Lower lobe of right lung (tissue), 2 donors: ENCODE measurements at places on chromosomes 13 and 19. TPM values are rescaled to one million over a fixed set of nuclear protein-coding genes. Genes with fewer than 3 reads are reported as not detected.

GRCh38 chr13:111051041-111051725, 63.9 kb upstream of the ARHGEF7 start:
- no peaks in the 10 kb centered on the region for H3K27me3 ChIP-seq
- no peak for DNase-seq
- H3K36me3 ChIP-seq = no peaks in the 10 kb centered on the region
- H3K4me1 ChIP-seq = peaks cover 7% of the 10 kb centered on the region
- H3K27ac ChIP-seq = no peak overlapping the region

The CD37 gene
- total RNA-seq = 175 TPM

The LILRB1 gene
- 43.3 TPM for total RNA-seq

DNA sequence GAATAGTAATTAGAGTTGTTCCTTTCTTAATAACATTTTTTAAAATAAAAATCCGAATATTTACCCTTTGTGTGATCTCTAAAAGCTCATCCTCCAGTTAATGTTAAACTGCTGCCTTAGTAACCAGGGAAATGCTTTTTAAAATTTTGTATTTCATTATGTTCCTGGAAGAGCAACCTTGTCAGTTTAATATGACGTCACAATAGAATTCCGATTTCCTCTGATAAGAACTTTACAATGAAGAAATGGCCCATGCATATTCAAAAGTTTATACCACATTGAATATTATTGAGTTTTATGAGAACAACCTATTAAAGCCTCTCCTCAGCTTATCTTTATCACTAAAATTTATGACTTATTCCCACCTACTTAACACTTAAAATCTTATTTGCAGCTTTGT, 1566.6 kb downstream of the EFNB2 start:
- no peaks in the 10 kb centered on the region for H3K4me1 ChIP-seq
- no peaks in the 10 kb centered on the region for H3K27me3 ChIP-seq
- H3K36me3 ChIP-seq = no peaks in the 10 kb centered on the region
- no peak for DNase-seq

The WASF3 gene
- total RNA-seq = 15.4 TPM

The ABCA7 gene
- total RNA-seq = 53.3 TPM

- no peak for DNase-seq
- H3K4me1 ChIP-seq = peaks cover 34% of the 10 kb centered on the region
- H3K27ac ChIP-seq = no peak overlapping the region
- no peak overlapping the region for H3K4me3 ChIP-seq
- peaks cover 82% of the 10 kb centered on the region for H3K36me3 ChIP-seq
These were observed 4.4 kb downstream of the FTL start for GRCh38 chr19:48969276-48970138.

The LYL1 gene
- 27.2 TPM for total RNA-seq

GRCh38 chr13:75643693-75644092, 7.6 kb downstream of the LMO7 start:
- no peak overlapping the region for H3K4me3 ChIP-seq
- DNase-seq = no peak

The SPRY2 gene
- 44.6 TPM for total RNA-seq

The NKG7 gene
- total RNA-seq = 31.7 TPM

- no peaks in the 10 kb centered on the region for H3K4me1 ChIP-seq
- DNase-seq = no peak
- H3K4me3 ChIP-seq = no peak overlapping the region
- no peak overlapping the region for H3K27ac ChIP-seq
- no peaks in the 10 kb centered on the region for H3K36me3 ChIP-seq
These were observed 107.7 kb upstream of the UQCRFS1 start for GRCh38 chr19:29320618-29321017.

DNA sequence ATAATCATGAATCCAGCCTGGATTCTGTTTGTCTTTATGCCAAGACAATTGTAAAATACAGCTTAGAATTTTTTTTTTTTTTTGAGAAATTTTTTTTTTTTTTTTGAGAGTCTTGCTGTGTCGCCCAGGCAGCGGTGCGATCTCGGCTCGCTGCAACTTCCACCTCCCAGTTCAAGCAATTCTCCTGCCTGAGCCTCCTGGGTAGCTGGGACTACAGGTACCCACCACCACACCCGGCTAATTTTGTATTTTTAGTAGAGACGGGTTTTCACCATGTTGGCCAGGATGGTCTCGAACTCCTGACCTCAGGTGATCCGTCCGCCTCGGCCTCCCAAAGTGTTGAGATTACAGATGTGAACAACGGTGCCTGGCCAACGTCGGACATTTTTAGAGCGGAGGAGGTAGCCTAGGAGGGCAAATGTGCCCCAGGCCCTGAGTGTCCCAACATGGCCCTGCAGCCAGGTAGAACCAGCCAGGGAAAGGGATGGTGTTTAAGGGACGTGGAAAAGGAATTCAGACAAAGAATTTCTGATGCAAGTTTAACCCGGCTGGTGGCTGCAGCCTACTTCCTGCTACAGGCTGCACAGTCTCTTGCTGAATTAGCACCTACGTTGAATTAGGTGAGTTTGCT, 89.8 kb downstream of the GNG7 start:
- no peaks in the 10 kb centered on the region for H3K36me3 ChIP-seq
- DNase-seq = peak; percentile 32
- no peak overlapping the region for H3K4me3 ChIP-seq
- H3K27ac ChIP-seq = no peak overlapping the region
- no peaks in the 10 kb centered on the region for H3K27me3 ChIP-seq

The SHD gene
- total RNA-seq = not detected

DNA sequence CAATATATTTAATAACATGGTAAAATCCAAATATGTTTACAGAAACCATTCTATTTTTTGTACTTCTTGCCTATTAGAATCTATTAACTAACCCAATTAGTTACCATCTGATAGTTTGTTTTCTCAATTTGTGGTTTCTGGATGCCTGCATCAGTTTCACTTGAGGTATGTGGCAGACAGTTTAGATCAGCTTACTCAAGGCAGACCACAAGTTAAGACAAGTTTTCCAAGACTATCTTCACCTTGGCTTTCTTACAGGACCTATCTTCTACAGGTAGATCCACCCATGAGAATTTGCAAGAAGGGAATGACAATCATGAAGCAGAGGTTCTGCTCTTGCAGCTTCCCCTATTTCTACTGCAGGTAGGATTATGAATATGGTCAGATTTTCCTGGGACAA, 458.6 kb downstream of the DACH1 start:
- no peaks in the 10 kb centered on the region for H3K27me3 ChIP-seq
- H3K4me1 ChIP-seq = no peaks in the 10 kb centered on the region
- H3K4me3 ChIP-seq = no peak overlapping the region
- no peak overlapping the region for H3K27ac ChIP-seq
- DNase-seq = no peak
- H3K36me3 ChIP-seq = no peaks in the 10 kb centered on the region

DNA sequence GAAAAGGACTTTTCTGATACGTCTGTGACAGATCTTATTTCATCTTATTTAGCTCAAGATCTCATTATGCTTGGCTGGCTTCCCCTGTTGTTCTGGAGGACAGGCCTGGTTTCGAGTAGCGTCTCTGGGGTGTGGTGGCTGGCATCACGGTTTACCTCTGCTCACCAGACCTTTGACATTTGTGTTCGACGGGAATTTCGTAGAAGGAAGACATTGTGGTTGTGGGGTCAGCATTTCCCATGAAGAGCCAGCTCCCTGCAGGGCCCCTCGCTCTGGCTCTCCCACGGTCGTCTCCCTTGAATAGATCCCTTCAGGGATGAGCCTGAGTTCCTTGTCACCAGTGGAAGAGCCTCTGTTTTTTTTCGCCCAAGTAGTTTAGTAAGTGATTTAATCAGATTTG, 78.6 kb upstream of the TEX29 start:
- no peaks in the 10 kb centered on the region for H3K4me1 ChIP-seq
- no peak for DNase-seq
- no peak overlapping the region for H3K4me3 ChIP-seq
- no peak overlapping the region for H3K27ac ChIP-seq
- no peaks in the 10 kb centered on the region for H3K27me3 ChIP-seq
- peaks cover 73% of the 10 kb centered on the region for H3K36me3 ChIP-seq

GRCh38 chr19:49718511-49718910, 27.6 kb downstream of the CPT1C start:
- peak overlapping the region; percentile 81 for H3K27ac ChIP-seq
- no peak overlapping the region for H3K4me3 ChIP-seq

The ZNF154 gene
- 2.5 TPM for total RNA-seq

DNA sequence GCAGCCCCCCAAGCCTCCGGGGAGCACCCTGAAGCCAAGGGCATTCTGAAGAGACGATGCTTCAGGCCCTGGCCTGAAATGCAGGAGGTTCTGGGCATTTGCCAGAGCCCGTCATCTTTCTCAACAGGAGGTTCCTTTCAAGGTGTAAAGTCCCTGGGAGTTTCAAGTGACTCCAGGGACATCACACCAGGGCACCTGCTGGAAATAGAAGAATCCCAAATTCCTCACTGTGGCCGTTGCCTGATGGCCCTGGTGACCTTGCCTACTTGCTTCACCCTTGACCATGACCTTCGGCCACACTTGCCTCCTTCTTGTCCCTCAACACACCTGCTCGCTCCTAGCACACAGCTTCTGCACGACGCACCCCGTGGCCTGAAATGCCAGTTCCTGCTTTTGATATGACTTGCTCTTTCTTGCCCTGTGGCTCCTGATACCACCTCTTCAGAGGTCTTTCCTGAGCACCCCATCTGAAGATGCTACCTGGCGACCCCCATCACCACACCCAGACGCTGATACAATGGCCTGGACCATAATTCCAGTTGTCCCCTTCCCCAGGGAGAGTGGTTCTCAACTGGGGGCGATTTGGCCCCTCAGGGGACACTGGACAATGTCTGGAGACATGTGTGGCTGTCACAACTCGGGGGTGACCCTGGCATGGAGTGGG, 3.5 kb downstream of the DPP9 start:
- peak; percentile 37 for DNase-seq
- H3K4me1 ChIP-seq = peaks cover 58% of the 10 kb centered on the region
- no peaks in the 10 kb centered on the region for H3K27me3 ChIP-seq

The PSPN gene
- 2.2 TPM for total RNA-seq

DNA sequence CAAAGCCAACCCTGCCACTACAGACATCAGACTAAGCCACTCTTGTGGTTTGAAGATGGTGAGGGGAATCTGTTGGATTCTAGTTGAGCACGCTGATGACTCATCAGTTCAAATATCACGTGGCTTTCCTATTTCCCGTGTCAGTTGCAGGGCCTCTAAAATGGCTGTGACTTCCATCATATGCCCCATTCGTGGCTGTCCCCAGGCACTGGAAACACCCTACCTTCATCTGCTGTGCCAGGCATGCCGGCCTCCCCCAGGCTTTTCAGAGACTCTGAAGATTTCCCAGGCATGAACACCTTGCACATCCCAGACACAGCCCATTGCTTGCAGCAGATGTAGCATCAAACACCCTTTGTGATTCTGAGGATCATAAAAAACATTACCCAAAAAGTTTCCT, 659.9 kb downstream of the UQCRFS1 start:
- H3K4me3 ChIP-seq = no peak overlapping the region
- H3K27ac ChIP-seq = no peak overlapping the region
- no peaks in the 10 kb centered on the region for H3K36me3 ChIP-seq
- no peaks in the 10 kb centered on the region for H3K4me1 ChIP-seq
- H3K27me3 ChIP-seq = no peaks in the 10 kb centered on the region

The OR10H3 gene
- total RNA-seq = not detected

GRCh38 chr19:6589711-6590257, 1.2 kb downstream of the CD70 start:
- H3K27ac ChIP-seq = no peak overlapping the region
- H3K27me3 ChIP-seq = peaks cover 85% of the 10 kb centered on the region
- peaks cover 17% of the 10 kb centered on the region for H3K4me1 ChIP-seq
- no peaks in the 10 kb centered on the region for H3K36me3 ChIP-seq

The KLK14 gene
- total RNA-seq = 0.89 TPM

- H3K27ac ChIP-seq = no peak overlapping the region
- no peak overlapping the region for H3K4me3 ChIP-seq
- H3K4me1 ChIP-seq = no peaks in the 10 kb centered on the region
- H3K36me3 ChIP-seq = no peaks in the 10 kb centered on the region
- no peak for DNase-seq
- H3K27me3 ChIP-seq = peaks cover 20% of the 10 kb centered on the region
These were observed 8.7 kb downstream of the IFNL1 start for GRCh38 chr19:39304701-39305571.

DNA sequence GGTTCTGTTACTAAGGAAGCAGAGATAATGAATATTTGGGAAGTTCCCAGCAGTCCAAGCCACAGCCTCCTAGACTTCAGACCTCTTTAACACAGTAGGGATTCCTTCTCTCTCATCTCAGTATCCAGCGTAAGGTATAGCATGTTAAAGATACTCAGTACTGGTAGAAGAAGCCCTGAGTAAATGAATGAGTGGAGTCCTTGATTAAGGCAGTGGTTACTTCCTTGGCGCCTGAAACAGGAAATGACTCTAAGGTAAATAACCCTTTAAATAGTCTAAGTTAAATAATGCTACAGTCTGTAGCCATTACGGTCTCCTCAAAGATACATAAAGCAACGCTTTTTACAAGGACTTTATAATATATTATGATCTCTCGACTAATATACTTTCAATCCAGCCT, 650.8 kb upstream of the MIR17HG start:
- DNase-seq = no peak
- no peaks in the 10 kb centered on the region for H3K36me3 ChIP-seq
- H3K27me3 ChIP-seq = no peaks in the 10 kb centered on the region
- H3K4me3 ChIP-seq = no peak overlapping the region
- no peaks in the 10 kb centered on the region for H3K4me1 ChIP-seq

GRCh38 chr19:1360126-1360817, 23.4 kb upstream of the NDUFS7 start:
- H3K4me3 ChIP-seq = peak overlapping the region; percentile 40
- DNase-seq = no peak
- no peaks in the 10 kb centered on the region for H3K27me3 ChIP-seq
- peak overlapping the region; percentile 49 for H3K27ac ChIP-seq

The THSD1 gene
- total RNA-seq = 14.9 TPM

The PIAS4 gene
- 27.6 TPM for total RNA-seq

GRCh38 chr19:11848200-11848593, 329 bp upstream of the ZNF439 start:
- no peak for DNase-seq
- H3K27ac ChIP-seq = peak overlapping the region; percentile 75
- no peaks in the 10 kb centered on the region for H3K27me3 ChIP-seq
- peak overlapping the region; percentile 78 for H3K4me3 ChIP-seq
- peaks cover 18% of the 10 kb centered on the region for H3K4me1 ChIP-seq
- H3K36me3 ChIP-seq = no peaks in the 10 kb centered on the region

GRCh38 chr13:104967836-104968630, 1567.4 kb downstream of the EFNB2 start:
- no peaks in the 10 kb centered on the region for H3K4me1 ChIP-seq
- no peaks in the 10 kb centered on the region for H3K36me3 ChIP-seq
- no peak overlapping the region for H3K27ac ChIP-seq
- DNase-seq = no peak
- no peak overlapping the region for H3K4me3 ChIP-seq

DNA sequence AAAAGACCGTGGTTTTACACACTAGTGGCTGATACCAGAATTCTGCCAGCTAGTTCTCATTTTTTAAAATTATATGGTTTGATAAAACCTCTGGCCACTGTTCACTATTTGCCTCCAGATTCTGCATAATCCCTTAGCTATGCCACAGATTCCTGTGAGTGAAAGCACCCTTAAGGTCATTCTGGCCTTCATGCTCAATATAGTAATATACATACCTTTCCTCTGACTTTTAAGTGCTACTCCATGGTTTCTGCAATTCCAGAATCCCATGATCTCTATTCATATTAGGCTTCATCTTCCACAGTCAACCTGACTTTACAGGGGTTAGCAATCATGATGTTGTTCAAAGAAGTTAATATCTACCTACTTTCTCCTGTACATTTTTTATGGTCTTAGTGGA, 274.1 kb upstream of the EDNRB start:
- no peaks in the 10 kb centered on the region for H3K27me3 ChIP-seq
- H3K4me3 ChIP-seq = no peak overlapping the region
- no peak overlapping the region for H3K27ac ChIP-seq
- no peak for DNase-seq

- no peaks in the 10 kb centered on the region for H3K36me3 ChIP-seq
- DNase-seq = no peak
- H3K4me3 ChIP-seq = peak overlapping the region; percentile 37
- peaks cover 8% of the 10 kb centered on the region for H3K4me1 ChIP-seq
- H3K27ac ChIP-seq = no peak overlapping the region
These were observed 593 bp downstream of the CADM4 start for GRCh38 chr19:43638995-43639518.
